Effector memory CD4-positive, alpha-beta T cell (primary cell): ENCODE measurements at places on chromosomes 5 and 9.

- DNase-seq, result no peak
These were observed 5.3 kb downstream of the NINJ1 start for GRCh38 chr9:93128715-93129224.

GRCh38 chr9:83445703-83446265 is 92.4 kb downstream of the FRMD3 start:
- DNase-seq, result no peak

- DNase-seq, result no peak
These were observed 104.0 kb downstream of the GDNF start for GRCh38 chr5:37735649-37736347.

DNA sequence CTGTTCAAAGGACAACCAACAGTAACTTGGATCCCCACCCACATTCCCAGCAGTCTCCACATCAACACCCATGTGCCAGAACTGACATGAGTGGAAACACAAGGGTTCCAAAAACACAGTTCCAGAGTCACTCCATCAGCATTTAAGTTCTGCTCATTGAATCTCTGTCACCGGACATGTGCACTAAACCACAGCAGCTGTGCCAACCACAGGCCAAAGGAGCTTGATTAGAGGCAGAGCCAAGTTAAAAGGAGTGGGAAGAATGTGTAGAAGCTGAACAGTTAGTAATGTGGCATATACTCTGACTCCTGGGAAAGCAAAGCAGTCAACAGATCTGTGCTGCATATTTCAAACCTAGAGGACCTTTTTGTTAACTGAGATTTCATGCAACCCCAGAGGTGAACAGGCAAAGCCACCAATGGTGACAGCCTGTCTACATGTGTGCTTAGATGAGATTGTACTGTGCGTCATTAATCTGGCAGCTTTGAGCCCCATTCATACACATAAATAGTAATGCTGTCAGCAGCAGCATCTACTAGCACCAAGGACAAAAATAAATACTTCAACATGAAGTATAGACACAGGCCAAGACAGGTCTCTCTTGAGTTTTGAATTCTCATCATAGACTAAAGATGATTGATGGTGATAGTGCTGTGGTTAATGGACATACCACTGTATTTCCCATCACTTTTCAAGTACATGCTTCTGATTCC is 16.4 kb upstream of the FST start:
- DNase-seq, result no peak

- no peak for DNase-seq
These were observed 22.8 kb downstream of the CSNK1A1 start for GRCh38 chr5:149528281-149529060.

- no peak for DNase-seq
These were observed 1.5 kb downstream of the CDC42SE2 start for GRCh38 chr5:131265311-131265803.

DNA sequence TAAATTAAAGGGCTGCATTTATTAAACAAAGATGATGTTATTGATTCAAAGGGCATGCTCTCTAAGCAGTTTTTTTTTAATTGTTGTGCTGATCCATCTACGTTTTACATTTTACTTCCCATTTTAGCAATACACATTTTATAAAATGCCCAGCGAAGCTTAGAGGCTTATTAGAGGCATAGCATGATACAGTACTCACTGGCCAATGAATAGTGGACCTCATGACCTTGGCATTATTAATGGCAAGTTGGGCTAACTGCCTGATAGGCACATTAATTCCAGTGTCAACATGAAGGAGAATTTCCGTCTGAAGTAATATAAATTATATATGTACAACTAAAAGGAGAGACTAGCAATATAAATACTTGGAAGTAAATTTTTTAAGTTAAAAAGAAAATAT is 837.2 kb downstream of the EFNA5 start:
- DNase-seq, result no peak

GRCh38 chr5:145948921-145949320 is 12.5 kb downstream of the SH3RF2 start:
- DNase-seq, result no peak

DNA sequence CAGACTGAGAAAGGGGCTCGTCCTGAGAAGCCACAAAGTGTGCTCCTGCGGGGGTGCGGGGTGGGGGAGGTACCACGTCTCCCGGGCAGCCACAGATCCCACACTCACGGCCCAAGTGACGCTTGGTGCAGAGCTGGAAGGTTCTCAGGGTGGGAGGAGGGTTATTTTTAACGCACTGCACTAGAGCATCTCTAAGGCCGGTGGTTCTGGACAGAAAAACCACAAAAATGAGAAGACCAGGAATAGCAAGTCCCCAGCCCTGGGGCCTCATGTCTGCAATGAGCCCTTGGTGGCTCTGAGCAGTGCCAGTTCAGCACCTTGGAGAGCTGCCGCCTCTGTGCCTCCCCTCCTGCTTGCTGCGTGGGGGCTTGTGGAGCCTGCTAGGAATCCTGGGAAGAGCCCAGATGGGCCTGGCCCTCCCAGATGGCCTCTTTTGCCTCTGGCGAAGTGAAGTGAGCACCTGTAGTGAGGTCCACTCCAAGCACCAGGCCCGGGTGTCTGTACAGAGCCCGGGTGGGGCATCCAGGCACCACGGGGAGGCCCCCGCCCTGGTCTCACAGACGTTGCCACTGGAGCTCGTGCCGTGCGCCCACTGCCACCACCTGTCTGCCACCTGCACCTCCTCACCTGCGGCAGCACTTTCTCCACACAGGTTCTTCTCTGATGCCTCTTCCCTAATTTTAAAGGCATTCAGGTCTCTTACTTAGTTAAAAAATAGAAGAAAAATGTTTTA is 48.9 kb upstream of the CACNA1B start:
- no peak for DNase-seq

- no peak for DNase-seq
These were observed 6.1 kb upstream of the STOML2 start for GRCh38 chr9:35108946-35109575.

DNA sequence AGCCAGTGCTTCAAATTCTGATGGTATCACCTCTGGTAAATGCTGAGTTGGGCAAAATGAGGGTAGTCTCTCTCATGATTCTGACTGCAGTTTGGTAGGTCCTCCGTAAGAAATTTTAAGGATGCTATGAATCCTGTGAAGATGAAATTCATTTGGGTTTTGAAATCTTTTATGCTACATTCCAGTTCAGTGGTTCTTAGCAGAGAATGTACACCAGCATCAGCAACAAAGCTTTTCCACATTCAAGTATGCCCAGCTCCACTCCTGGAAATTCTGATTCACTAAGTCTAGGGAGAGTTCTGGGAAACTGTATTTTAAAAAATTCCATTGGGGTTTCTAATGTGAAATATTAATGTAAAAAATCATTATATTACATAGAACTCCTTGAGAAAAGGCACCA is 33.6 kb upstream of the ACOT12 start:
- DNase-seq, result no peak

DNA sequence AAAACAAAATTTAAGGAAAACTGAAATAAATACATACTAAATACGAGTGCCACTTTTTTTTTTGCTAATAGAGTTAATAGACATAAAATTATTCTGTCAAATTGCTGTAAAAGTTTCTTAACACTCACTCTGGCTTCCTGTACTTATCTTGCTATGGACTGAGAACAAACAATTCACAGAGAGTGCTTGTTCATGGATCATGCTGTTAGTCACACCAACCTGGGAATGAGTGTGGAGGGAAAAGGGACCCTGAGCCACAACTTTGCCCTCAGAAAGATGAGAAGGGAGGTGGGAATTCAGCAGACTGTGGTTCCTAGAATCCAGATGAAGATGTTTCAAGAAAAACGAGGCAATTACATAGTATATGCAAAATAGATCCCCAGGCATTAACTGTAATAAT is 246.9 kb downstream of the FBXL7 start:
- no peak for DNase-seq

- DNase-seq, result no peak
These were observed 25.4 kb downstream of the IRF1 start for GRCh38 chr5:132465059-132465707.

DNA sequence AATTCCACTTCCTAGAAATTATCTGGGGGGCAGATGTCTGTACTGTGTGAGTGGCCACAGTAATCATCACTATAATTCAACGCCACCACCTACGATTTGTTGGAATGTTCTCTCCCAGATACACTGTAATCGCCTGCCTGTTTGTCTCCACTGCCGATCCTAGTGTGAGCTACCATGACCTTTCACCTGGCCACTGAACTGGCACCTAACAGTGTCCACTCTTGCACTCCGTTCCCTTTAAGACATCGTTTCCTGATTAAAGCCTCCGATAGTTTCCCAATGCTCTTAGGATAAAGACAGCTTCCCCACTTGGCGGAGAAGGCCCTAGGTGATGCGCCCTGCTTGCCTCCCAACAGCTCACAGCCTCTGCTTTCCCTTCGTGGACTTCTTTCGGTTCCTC is 4.0 kb downstream of the PHYKPL start:
- DNase-seq, result no peak

DNA sequence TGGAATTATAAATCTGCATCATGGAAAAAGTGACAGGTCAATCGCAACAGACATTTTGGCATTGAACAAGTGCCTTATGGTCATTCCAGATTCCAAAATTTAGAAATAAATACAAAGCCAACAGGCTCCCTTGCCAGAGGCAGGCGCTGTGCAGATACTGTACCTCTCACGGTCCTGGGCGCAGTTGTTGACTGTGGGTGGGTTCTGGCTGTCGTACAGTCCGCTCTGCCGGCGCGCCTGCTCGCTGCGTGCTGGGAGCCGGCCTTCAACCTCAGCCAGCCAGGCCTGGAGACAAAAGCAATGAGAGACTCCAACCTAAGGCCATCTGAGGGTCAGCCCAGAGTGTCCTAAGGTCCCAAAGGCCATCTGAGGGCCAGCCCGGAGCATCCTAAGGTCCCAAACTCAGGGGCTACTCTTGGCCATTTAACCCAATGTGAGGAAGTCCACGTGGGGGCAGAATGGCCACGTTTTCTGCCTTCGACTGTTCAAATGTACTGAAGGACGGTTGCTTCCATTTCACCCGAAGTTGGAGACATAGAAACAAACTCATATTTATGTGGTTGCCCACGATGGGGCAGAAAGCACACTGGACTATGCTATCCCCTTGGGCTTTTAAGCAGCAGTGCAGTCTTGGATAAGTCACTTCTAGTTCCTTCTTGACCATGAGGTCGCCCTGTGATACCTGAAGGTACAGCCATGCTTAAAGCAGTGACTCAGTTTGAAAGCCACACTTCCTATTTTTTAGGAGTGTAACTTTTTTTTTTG is 65.2 kb downstream of the USP20 start:
- DNase-seq, result no peak

DNA sequence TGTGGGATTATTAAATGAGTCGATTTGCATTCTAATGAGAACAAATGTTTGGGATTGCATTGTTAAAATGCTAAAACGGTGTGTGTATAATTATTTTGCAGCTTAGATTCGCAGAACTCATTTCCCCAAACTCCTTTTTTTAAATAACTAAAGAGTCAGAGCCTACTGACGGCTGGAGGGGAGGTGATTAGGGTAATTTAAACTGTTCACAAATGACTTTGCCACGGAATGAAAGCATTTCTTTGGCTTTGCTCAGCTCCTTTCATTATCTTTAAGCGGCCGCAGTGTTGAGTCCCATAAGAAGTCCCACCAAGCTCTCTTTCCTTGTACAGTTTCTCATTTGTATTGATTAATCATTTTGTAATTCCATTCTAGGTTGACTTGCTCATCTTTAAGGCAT is 1632.8 kb downstream of the MAT2B start:
- no peak for DNase-seq

GRCh38 chr5:87844449-87844848 is 424.2 kb downstream of the TMEM161B start:
- no peak for DNase-seq

- DNase-seq, result no peak
These were observed 18.1 kb downstream of the COL5A1 start for GRCh38 chr9:134659688-134660131.
